ENCODE measurements at places on chromosomes 6 and 20. TPM values are rescaled to one million over a fixed set of nuclear protein-coding genes. Genes with fewer than 3 reads are reported as not detected.

Gene CCN6
- not detected for total RNA-seq

DNA sequence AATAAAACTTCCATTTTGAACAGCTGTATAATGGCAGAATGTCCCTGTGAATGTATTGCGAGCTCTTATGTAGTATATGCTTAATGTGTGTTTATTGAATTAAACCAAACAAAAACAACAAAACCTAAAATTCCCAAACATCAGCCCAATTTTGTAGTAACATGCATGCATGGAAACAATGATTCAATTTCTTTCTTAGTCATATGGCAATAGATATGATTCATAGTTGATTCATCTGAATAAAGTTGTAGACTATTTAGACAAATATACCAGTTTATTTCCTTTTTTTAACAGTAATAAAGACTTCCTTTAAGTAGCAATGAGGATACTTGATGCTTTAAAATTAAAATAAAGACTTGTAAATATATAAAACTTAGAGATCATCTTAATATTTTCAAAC, 670.6 kb downstream of the CD109 start:
- H3K27ac ChIP-seq, result no peak overlapping the region
- H3K4me3 ChIP-seq, result no peak overlapping the region
- H3K4me1 ChIP-seq, result no peaks in the 10 kb centered on the region
- H3K27me3 ChIP-seq, result no peaks in the 10 kb centered on the region
- H3K36me3 ChIP-seq, result no peaks in the 10 kb centered on the region

DNA sequence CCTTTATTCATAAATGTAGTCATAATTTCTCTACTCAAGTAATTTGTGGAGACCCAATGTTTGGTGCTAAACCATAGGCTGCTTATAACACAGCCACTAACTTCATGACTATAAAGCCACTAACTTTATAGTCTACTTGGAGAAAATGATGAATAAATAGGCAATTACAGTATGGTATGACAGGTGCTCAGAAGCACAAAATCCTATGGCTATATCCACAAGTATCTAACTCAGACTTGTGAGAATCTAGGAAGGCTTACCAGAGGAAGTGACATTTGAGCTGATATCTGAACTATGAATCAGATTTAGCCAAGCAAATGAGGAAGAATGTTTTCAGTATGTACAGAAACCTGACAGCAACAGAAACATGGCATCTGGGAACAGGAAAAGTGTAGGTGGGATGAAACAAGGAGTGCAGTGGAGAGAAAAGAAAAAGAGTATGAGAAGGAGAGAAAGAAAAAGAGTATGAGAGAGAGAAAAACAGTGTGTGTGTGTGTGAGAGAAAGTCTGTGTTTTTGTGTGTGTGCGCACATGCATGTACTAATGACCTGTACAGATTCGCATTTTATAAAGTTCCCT, 59.9 kb downstream of the REV3L start:
- H3K36me3 ChIP-seq, result peaks cover 3% of the 10 kb centered on the region
- no peak for DNase-seq
- H3K27me3 ChIP-seq, result no peaks in the 10 kb centered on the region

DNA sequence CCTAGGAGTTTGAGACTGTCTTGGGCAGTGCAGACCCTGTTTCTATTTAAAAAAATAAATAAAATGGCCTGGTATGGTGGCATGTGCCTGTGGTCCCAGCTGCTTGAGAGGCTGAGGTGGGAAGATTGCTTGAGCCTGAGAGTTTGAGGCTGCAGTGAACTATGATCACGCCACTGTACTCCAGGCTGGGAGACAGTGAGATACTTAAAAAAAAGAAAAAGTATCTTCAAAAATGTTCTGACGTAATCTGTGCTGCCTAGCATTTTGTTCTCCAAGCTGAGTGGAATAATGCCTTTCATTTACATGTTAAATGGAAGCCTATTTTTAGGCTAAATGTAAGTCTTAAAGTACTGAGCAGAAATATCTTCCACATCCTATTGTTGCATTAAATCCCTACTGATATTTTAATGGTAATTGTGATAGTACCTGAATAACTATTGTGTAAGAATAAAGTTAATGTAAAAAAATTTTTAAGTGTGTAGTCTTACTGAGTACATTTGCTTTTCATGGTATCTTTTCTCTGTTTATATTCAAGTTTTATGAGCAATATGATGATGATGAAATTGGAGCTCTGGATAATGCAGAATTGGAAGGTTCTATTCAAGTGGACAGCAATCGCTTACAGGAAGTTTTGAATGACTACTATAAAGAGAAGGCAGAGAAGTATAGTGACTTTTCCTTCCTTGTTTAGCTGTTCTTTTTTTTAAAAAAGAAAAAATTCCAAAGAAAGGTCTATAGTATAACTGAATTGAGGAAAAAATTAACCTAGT, 4.2 kb upstream of the ZC2HC1B start:
- peaks cover 87% of the 10 kb centered on the region for H3K36me3 ChIP-seq
- DNase-seq, result no peak
- no peaks in the 10 kb centered on the region for H3K4me1 ChIP-seq

DNA sequence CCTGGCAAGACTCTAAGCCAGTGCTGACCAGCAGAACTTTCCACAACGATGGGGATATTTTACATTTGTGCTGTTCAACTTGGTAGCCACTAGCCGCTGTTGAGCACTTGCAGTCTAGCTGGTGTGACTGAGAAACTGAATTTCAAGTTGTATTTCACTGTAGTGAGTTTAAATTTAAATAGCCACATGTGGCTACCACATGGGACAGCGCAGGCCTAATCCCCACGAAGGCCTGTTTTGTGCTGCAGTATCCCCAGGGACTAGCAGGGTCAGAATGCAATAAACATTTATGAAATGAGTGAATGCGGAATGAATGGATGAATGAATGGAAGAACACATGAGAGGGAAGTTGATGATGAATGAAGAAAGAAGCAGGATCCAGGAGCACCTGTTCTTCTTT, 115.8 kb downstream of the TRERF1 start:
- H3K27me3 ChIP-seq, result no peaks in the 10 kb centered on the region
- H3K4me3 ChIP-seq, result no peak overlapping the region
- no peak overlapping the region for H3K27ac ChIP-seq

GRCh38 chr20:38789503-38790199, 15.8 kb upstream of the PPP1R16B start:
- no peaks in the 10 kb centered on the region for H3K36me3 ChIP-seq
- DNase-seq, result no peak
- no peak overlapping the region for H3K4me3 ChIP-seq
- H3K27ac ChIP-seq, result no peak overlapping the region
- H3K4me1 ChIP-seq, result no peaks in the 10 kb centered on the region
- H3K27me3 ChIP-seq, result no peaks in the 10 kb centered on the region

- H3K27ac ChIP-seq, result no peak overlapping the region
- H3K27me3 ChIP-seq, result no peaks in the 10 kb centered on the region
- DNase-seq, result no peak
- H3K36me3 ChIP-seq, result no peaks in the 10 kb centered on the region
Observed at GRCh38 chr6:32903952-32904351, 36.9 kb downstream of the HLA-DMB start.

- no peaks in the 10 kb centered on the region for H3K36me3 ChIP-seq
- H3K4me3 ChIP-seq, result no peak overlapping the region
Observed at GRCh38 chr6:121285041-121285440, 49.2 kb downstream of the TBC1D32 start.

Gene CLDN20
- not detected for total RNA-seq

- no peak overlapping the region for H3K4me3 ChIP-seq
- H3K27ac ChIP-seq, result no peak overlapping the region
- H3K27me3 ChIP-seq, result no peaks in the 10 kb centered on the region
- no peaks in the 10 kb centered on the region for H3K4me1 ChIP-seq
Observed at GRCh38 chr6:31922942-31923341, 4.6 kb upstream of the C2 start.

DNA sequence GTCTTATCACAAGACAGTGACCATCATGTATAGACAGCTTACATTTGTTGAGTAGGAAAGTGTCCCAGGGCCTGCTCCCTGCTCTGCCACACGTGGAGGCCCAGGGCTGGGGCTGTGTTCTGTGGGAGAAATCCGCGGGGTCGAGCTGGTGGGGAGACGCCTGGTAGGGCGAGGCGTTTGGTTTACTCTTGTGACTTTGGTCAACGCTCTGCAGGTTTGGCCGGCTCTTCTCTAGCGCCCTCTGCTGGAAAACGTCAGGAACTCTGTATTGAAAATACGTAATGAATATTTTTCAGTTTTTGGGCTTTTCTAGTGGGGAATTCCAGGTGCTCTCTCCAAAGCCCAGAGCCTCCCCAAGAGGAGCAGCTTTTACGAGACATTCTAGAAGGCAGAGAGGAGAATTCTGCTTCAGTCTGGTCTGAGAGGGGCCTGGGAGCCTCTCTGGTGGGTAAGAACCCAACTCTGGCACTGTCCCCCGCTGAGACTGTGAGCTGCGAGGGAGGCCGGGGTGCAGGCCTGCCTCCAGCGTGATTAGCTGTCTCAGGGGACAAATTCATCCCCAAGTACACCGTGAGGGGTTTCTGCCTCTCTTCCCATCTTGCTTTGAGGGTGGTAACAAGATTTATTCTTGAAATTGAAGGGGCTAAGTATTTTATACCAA, 112.6 kb upstream of the RALGAPA2 start:
- no peak overlapping the region for H3K4me3 ChIP-seq
- H3K27ac ChIP-seq, result no peak overlapping the region
- H3K27me3 ChIP-seq, result no peaks in the 10 kb centered on the region
- no peaks in the 10 kb centered on the region for H3K36me3 ChIP-seq
- peaks cover 24% of the 10 kb centered on the region for H3K4me1 ChIP-seq
- DNase-seq, result peak; percentile 72

Gene EEF1E1
- 64.3 TPM for total RNA-seq

DNA sequence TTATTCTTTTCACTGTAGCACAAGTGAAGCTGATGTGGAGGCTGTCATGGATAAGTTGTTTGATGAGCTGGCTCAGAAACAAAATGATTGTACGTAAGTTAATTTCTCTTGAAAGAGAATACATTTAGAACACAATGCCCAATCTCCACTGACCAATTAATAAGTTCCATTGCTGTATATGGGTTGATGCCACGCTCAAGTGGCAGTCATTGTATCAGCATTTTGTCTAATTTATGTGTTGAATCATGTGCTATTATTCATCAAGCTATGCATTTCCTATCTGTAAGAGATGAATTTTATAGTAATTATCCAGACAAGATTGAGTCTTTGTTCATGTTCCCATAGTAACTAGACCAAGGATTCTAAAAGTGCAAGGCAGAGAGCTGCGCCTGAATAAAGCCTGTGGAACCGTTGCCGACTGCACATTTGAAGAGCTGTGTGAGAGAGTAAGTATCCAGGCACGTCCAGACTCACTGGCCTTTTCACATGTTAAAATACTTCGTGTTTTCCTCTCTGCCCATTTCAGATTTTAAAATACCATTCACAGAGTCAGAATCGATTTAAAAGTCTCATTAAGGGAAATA, 83.8 kb upstream of the FOXO3 start:
- no peak overlapping the region for H3K27ac ChIP-seq
- H3K4me1 ChIP-seq, result no peaks in the 10 kb centered on the region
- H3K36me3 ChIP-seq, result no peaks in the 10 kb centered on the region
- H3K4me3 ChIP-seq, result no peak overlapping the region

Gene SPATS1
- not detected for total RNA-seq

GRCh38 chr6:11585426-11586016, 48.0 kb downstream of the TMEM170B start:
- peaks cover 4% of the 10 kb centered on the region for H3K4me1 ChIP-seq
- H3K36me3 ChIP-seq, result no peaks in the 10 kb centered on the region
- no peak overlapping the region for H3K27ac ChIP-seq
- H3K27me3 ChIP-seq, result no peaks in the 10 kb centered on the region
- H3K4me3 ChIP-seq, result no peak overlapping the region

All from SJCRH30 (cell line).